Hematopoietic multipotent progenitor cell treated with erythropoietin and hydrocortisone succinate and interleukin-3 and kit ligand, for 4 days (in vitro differentiated cells): ENCODE measurements at places on chromosomes 1 and 21.

DNA sequence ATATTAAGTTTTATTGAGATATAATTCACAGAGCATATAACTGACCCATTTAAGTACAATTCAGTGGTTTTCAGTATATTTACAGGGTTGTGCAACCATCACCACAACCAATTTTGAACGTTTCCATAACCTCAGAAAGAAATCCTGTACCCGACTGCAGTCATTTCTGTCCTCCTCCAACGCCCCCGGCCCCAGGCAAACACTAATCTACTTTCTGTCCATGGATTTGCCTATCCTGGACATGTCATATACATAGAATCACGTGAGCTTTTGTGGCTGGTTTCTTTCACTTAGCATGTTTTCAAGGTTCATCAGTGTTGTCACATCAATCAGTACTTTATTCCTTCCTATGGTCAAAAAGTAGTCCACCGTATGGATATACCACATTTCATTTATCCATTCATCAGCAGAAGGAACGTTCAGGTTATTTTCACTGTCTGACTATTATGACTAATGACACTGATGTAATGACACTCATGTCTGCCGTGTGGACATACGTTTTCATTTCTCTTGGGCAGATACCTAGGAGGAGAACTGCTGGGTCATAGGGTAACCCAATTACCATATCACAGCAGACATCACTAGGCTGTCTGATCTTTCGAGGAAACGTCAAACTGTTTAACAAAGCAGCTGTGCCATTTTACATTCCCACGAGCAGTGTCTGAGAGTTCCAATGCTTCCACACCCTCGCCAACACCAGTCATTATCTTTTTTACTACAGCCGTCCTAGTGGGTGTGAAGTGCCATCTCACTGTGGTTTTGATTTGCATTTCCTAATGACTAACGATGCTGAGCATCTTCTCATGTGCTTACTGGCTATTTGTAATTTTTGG lies 30.8 kb downstream of the MRPL37 start:
- DNase-seq: peak; percentile 86

DNA sequence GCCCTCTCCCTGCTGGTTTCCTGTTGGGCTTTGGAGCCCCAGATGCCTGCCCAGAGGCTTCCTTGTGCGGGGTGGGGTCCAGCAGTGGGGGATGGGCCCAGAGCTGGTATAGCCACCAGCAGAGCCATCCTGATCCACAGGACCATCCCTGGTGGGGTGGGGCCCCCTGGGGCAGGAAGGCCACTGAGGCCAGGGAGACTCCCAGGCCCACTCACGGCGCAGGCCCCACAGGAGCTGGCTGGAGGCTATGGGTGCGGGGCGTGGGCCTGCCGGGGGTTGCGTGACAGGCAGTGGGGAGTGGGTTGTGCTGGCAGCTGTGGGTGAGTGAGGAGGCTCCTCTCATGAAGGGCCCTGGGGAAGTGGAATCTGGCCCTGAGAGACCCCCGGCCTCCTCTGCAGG lies 5.7 kb downstream of the LRRC3 start:
- no peak for DNase-seq

GRCh38 chr1:54547601-54548388 lies at the start of gene ACOT11:
Gene ACOT11 (plus strand): TSS chr1:54548228. CDS start chr1:54548310, 82 bp downstream.
- DNase-seq: peak; percentile 97

DNA sequence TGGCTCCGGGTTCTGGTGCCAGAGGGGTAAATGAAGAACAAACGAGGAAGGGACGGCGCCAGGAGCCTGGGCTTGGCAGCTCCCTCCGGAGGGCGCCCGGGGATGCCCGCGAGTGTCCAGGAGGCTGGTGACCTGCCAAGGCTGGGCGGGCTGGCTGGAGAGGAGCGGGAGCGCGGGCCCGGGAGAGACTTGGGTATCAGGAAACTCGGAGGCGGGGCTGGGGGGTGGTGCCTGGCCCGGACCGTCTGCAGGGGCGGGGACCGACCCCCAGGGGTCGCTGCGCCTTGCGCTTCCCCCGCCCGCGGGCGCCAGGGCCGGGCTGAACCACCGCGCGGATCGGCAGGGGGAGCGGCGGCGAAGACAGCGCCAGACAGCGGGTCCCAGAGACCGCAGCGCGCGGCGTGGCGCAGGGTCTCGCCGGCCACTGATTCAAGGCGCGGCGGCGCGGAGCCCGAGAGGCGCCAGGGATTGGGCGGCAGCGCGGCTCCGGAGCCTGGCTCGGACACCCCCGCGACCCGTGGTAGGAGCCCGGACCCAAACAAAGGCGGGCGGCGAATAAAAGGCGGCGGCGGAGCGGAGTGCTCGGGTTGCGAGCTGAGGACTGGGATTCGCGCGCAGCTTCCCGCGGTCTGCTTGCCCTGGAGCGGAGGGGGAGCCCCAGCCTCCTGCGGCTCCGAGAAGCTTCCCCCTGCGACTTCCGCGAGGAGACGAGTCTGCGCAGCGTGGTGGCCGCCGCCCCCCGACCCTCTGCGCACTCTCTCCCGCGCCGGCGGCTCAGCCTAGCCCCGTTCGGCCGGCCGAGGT lies at the start of gene DISP3:
Gene DISP3, plus strand, starts transcription at position 585 of the 804 bp plus-strand sequence. CDS start 21,838 bp downstream, outside the sequence.
- DNase-seq: peak; percentile 85

GRCh38 chr1:24424207-24424606 lies 8.6 kb downstream of the NIPAL3 start:
- DNase-seq: no peak

- no peak for DNase-seq
Observed at GRCh38 chr1:51957618-51958017, 32.9 kb downstream of the RAB3B start.

DNA sequence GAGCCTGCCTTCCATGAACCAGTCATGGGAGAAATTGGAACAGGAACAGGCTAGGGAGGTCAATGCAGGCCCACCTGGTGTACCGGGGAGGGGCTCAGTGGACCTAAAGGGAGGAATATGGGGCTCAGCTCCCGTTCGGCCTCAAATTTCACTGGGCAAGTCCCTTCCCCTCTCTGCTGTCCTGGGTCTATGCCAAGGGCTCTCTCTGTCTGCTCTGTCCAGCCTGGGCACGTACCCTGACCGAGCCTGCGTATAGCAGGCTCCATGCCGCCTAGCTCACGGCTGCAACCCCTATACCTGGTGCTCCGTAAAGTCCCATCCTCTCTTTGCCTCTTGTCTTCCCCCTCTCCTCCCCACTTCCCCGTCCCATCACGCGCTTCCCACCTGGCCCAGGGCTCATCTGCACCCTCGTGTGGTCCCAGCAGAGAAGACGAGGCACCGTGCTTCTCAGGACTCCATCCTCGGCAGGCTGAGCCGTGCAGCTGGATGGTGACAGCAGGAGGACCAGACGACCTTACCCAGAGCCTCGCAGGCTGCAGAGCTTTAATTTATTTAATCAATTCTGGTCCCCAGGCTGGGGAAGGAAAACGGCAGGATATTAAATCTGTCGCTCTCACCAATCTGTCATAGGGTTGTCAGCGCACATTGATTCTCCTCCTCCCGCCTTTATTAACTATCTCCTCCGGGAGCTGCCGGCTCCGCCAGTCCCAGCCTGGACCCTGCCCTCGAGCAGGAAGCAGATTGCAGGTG lies 25.0 kb upstream of the DISP3 start:
- DNase-seq: no peak

DNA sequence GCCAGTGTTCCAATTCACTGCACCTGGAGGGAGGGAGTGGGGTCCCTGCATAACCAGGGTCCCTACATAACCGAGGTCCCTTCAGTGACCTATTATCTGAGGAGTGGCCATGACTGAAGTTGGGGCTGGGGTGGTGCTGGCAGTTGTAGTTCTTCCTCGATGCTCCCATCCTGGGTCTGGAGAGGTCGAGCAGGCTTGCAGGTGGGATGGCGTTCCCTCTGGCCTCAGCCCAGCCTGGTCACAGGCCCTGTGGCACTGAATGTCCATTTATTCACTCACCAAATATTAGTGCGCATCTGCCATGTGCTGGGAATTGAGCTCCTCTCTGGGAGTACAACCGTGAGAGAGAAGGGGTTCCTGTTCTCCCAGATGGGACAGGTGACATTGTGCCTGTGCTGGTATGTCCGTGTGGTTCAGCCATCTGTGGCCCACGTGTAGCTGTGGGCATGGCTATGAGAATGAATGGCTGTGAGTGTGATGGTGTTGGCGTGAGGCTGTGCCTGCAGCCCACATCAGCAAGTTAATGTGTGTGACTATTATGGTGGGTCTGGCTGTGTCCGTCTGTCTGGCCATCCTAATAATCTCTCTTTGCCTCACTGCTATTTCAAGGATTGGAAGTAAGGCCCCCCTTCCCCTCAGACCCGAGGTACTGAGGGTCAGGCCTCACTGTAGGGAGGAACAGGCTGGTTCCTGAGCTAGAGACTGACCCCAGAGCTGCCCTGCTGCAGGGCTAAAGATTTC lies 3.9 kb upstream of the SLC6A9 start:
- no peak for DNase-seq

- peak; percentile 49 for DNase-seq
Observed at GRCh38 chr1:179366093-179366800, 476 bp downstream of the AXDND1 start.

GRCh38 chr1:198246337-198246736 lies 89.5 kb downstream of the NEK7 start:
- DNase-seq: no peak

DNA sequence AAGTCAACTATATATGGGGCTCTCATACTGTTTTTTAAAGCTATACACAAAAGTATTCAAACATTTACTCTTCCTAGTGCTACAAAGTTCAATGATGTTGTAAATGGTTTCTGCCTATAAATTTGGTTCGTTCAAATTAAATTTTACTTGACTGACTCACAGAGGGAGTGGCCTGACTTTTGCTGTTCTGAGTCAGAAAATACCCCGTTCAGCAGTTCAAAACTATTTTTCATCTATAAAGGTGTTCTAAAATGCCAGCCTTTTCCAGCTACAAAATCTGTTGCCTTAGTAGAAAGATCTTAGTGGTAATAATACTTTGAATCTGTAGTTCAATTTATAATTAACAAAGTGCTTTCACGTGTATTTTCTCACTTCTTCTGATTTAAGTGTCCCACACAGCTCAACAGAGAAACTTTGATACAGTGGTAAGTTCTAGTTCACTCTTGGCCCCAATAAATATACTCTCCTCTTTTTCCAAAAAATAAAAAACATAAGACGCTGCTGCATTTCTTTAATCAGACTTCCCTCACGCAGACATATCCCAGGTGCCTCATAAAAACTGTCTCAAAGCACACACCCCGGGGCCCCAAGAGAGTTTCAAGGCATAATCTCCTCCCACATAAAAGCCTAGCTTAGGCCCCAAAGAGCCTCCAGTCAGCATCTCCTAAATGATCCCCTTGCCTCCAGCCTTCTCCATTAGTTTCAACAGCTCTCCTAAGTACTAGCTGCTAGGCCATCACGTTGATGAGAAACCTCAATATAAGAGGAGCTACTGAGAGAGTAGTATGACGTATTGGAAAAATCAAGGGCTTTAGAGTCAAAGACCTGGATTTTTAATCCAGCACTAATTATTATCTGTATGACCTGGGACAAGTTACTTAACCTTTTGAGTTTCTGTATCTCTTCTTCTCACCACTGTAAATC lies 3.2 kb downstream of the PTP4A2 start:
- no peak for DNase-seq
